ENCODE measurements at places on chromosomes 7 and 10. TPM values are rescaled to one million over a fixed set of nuclear protein-coding genes. Genes with fewer than 3 reads are reported as not detected.
A peak's percentile ranks its signal among the peaks of the same experiment; 100 is the strongest.

DNA sequence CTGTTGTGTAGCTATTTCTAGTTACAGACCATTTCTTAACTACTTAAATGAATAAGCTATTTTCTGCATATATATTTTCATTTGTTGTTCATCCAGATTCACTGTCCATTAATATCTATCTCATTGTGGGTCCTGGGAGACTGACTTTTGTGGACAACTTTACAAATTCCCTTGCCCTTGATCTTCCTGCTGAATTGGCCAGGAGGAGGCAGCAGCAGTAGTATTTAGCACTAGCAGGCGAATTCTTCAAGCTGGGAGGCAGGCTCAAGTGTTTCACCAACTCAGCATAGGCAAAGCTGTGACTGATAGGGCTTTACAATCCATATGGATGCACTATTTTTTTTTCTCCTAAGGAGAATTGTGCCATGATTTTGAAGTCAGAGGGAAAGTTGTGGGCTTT is 461.0 kb upstream of the NRG3 start:
- no peaks in the 10 kb centered on the region for H3K27me3 ChIP-seq
- no peak for DNase-seq
- H3K4me1 ChIP-seq, result no peaks in the 10 kb centered on the region
- H3K27ac ChIP-seq, result no peak overlapping the region
- no peak overlapping the region for H3K4me3 ChIP-seq

DNA sequence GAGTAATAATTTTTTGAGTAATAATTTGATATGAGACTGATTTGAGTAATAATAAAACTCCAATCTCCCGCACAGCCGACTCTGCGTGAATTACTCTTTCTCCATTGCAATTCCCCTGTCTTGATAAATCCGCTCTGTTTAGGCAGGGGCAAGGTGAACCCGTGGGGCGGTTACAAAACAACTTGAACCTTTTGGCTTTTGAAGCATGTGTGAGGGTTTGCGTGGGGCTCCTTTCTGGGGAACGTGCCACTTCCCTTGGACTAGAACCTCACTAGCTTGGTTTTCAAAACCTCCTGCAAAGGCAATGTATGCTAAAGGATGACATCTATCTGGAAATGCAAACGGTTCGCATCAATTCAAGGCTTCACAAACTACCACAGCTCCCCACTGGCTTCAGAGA is 1.5 kb downstream of the CRPPA start:
- H3K4me3 ChIP-seq, result no peak overlapping the region
- peaks cover 5% of the 10 kb centered on the region for H3K27me3 ChIP-seq
- H3K27ac ChIP-seq, result peak overlapping the region; percentile 90
- H3K36me3 ChIP-seq, result peaks cover 6% of the 10 kb centered on the region
- no peak for DNase-seq

DNA sequence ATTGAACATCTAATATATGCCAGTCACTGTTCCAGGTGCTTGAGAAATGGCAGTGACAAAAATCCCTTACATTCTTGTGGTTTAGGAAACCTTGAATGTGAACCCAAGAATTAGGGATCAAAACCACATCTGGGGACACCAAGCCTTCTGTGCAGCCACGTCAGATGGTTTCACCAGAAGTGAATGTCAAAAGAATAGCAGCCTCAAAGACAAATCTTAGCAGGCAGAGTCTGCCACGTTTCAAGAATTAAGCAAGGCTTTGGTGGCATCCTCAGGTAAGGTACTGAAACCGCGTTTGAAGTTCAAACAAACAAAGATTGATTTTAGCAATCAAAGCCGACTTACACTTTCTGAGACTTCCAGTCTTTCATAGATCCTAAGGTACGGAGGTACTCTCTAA is 225.5 kb upstream of the GNAI1 start:
- no peak overlapping the region for H3K4me3 ChIP-seq
- no peak for DNase-seq
- H3K4me1 ChIP-seq, result no peaks in the 10 kb centered on the region
- no peak overlapping the region for H3K27ac ChIP-seq

CLEC5A gene
- not detected for total RNA-seq

DNA sequence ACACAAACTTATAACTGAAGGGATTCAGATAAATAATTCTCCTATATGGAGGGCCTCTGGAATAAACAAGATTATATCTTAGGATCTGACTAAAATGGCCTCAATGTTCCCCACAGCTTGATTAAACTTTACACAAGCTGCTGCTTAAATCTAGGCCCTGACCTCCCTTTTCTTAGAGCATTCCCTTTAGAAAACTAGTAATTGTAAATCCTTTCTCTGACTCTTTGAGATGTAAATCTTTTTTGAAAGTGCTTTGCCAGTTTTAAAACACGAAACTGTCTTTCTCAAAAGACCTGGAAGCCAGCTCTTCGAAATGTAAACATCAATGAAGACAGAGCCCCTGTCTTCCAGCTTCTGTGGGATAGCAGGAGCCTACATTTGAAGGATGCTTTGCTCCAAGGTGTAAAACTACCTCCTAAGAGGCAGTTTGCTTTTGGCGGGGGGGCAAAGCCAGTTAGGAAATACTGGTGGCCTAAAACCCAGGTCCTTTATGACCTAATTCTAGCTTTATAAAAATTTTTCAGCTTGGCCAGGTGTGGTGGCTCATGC is 758.7 kb downstream of the CNTNAP2 start:
- H3K4me3 ChIP-seq, result no peak overlapping the region
- H3K27ac ChIP-seq, result no peak overlapping the region
- peaks cover 4% of the 10 kb centered on the region for H3K36me3 ChIP-seq
- no peaks in the 10 kb centered on the region for H3K4me1 ChIP-seq

DNA sequence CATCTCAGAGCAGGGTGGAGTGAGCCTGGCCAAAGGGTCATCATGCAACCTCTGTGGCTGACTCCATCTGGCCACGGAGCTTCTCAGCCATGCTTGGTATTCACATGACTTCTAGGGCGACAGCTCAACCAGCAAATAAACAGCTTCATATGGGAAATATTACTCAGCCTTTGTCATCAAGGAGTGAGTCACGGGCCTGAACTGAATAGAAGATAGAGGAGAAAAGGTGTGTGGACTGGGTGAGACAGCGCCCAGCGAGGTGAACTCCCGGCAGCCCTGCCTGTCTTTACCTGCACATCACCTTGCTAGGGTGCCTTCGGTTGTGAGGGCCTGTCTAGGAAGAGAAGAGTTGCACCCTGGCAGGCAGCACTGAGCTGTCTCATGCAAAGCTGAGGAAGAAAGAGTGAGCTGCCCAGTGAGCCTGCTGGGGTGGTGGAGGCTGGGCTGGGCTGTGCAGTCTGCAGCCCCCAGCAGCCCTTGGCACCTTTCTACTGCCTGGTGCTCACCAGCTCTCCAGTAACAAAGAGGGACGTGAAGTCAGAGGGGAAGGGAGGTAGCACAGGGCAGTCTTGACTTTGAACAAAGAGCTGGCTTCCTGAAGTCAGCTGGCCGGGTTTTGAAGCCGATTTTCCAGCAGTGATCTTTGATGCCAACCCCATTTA is 114.2 kb downstream of the EGFR start:
- DNase-seq, result peak; percentile 100
- H3K27ac ChIP-seq, result peak overlapping the region; percentile 98
- peaks cover 90% of the 10 kb centered on the region for H3K4me1 ChIP-seq

GRCh38 chr7:43960933-43961332 is 34.7 kb downstream of the UBE2D4 start:
- no peak overlapping the region for H3K27ac ChIP-seq
- no peak for DNase-seq
- no peaks in the 10 kb centered on the region for H3K4me1 ChIP-seq
- H3K4me3 ChIP-seq, result no peak overlapping the region

TMEM196 gene
- not detected for total RNA-seq

OR2A7 gene
- not detected for total RNA-seq

GIMAP6 gene
- total RNA-seq, result not detected

VWC2 gene
- total RNA-seq, result not detected

TMEM225B gene
- 1.4 TPM for total RNA-seq

BICC1 gene
- total RNA-seq, result 55.6 TPM

DNA sequence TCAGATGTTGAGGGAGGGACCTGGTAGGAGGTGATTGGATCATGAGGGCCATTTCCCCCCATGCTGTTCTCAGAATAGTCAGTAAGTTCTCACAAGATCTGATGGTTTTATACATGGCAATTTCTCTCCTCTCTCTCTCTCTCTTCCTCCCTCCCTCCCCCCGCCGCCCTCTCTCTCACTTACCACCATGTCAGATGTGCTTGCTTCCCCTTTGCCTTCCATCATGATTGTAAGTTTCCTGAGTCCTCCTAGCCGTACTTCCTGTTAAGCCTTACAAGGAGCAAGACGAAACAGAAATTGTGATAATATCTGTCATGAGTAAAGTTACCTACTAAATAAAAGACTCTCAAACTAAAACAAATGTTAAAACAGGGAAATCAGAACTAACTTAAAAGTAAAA is 19.9 kb upstream of the GPR141 start:
- H3K4me3 ChIP-seq, result no peak overlapping the region
- H3K36me3 ChIP-seq, result no peaks in the 10 kb centered on the region
- DNase-seq, result no peak
- no peak overlapping the region for H3K27ac ChIP-seq
- no peaks in the 10 kb centered on the region for H3K4me1 ChIP-seq
- H3K27me3 ChIP-seq, result no peaks in the 10 kb centered on the region

GRCh38 chr10:60409202-60409601 is 19.5 kb upstream of the ANK3 start:
- H3K27me3 ChIP-seq, result peaks cover 3% of the 10 kb centered on the region
- peaks cover 36% of the 10 kb centered on the region for H3K4me1 ChIP-seq
- no peak for DNase-seq
- no peak overlapping the region for H3K4me3 ChIP-seq
- no peak overlapping the region for H3K27ac ChIP-seq

GRCh38 chr10:106958589-106959361 is 205.7 kb downstream of the SORCS1 start:
- peaks cover 5% of the 10 kb centered on the region for H3K36me3 ChIP-seq
- H3K4me1 ChIP-seq, result no peaks in the 10 kb centered on the region
- no peak overlapping the region for H3K27ac ChIP-seq
- no peak for DNase-seq

COX15 gene
- total RNA-seq, result 37.2 TPM

BAIAP2L1 gene
- total RNA-seq, result 17.5 TPM

- no peak overlapping the region for H3K4me3 ChIP-seq
- H3K27me3 ChIP-seq, result peaks cover 13% of the 10 kb centered on the region
- no peak for DNase-seq
- H3K36me3 ChIP-seq, result no peaks in the 10 kb centered on the region
Measured at GRCh38 chr7:29243910-29244655, 49.5 kb downstream of the CHN2 start.

- H3K4me1 ChIP-seq, result peaks cover 43% of the 10 kb centered on the region
- peaks cover 15% of the 10 kb centered on the region for H3K36me3 ChIP-seq
- H3K4me3 ChIP-seq, result no peak overlapping the region
- H3K27me3 ChIP-seq, result no peaks in the 10 kb centered on the region
- DNase-seq, result no peak
Measured at GRCh38 chr10:102764470-102765161, 20.9 kb downstream of the WBP1L start.
